ENCODE measurements at places on chromosomes 13 and 19.

DNA sequence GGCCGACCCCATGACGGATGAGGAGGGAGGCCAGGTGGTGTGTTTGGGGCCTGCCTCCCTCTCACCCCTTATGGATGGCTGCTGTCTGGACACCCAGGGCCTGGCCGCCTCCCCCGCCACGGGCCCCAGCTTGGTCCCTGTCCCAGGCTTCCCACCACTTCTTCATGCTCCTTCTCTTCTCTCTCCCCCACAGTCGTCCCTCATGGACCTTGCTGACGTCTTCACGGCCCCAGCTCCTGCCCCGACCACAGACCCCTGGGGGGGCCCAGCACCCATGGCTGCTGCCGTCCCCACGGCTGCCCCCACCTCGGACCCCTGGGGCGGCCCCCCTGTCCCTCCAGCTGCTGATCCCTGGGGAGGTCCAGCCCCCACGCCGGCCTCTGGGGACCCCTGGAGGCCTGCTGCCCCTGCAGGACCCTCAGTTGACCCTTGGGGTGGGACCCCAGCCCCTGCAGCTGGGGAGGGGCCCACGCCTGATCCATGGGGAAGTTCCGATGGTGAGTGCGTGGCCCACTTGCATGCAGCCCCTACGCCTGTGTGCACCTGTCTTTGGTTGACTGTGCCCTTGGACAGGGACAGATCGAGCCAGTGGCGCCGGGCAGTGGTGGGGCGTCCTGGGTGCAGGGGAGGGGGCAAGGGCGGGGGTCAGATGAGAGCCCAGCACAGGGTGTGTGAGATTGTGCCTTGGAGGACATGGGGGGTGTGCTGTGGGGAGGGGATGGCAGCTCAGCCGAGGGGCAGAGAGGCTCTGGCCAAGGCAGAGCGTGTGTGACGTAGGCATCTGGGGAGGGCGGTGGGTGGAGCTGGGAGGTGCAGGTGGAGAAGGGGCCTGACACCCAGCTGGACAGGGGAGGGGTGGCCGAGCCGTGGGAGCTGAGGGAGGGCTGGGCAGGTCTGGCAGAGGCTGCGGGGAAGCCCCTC lies 16.8 kb downstream of the EPN1 start:
- no peak for DNase-seq

GRCh38 chr13:24724714-24725113 lies 39.3 kb upstream of the RNF17 start:
- no peak for DNase-seq

DNA sequence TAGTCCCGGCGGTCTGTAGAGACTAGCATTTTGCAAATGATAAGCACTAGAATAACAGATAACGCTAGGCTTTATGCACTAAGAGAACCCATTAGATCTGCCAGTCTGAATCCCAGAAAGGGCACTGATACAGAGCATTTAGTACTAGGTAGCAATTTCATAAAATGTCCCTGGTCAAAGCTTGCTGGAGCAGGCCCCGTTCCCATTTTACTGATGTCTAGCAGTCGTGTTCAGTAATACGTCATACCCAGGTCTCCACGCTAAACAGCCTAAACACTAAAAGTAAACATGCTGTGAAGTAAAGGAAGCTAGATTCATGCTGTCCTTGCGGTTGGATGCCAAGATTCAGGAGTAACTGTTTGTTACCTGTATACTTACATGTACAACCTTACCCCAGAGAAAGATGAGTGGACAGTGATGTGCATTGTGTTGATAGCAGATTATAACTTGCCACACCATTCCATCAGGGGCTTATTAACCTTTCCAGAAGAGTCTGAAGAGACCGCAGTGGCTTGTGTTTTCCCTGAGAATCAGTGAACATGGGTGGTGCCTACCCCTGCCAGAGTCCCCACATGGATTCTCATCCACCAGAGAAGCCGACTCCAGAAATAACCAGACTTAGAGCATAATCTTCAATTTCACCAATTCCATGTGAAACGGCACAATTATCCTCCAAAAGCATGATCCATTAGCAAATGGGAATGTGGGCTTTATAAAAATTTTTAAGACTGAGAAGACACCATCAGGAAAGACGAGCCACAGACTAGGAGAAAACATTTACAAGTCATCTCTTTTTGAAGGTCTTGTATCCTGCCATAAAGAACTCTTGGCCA lies 3.4 kb upstream of the RPS11 start:
- peak; percentile 46 for DNase-seq

GRCh38 chr19:48480558-48481500 lies 11.7 kb downstream of the CYTH2 start:
- peak; percentile 53 for DNase-seq

DNA sequence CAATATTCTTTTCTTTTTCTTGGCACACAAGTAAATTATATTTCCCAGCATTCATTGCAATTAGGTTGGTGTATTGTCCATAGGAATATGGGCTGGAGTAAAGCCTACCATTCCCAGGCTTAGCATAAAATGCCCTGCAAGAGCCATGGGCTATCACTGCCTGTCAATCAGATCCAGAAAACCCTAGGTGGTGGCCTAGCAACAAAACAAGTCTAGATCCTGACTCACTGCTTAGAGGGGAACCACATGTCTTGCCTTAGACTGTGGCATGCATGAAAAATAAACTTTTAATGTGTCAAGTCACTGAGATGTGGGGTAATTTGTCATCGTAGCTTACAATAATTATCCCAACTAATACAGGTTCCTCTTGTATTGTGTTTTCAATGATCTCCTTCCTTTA lies 16.2 kb downstream of the SOX21 start:
- DNase-seq, result no peak

DNA sequence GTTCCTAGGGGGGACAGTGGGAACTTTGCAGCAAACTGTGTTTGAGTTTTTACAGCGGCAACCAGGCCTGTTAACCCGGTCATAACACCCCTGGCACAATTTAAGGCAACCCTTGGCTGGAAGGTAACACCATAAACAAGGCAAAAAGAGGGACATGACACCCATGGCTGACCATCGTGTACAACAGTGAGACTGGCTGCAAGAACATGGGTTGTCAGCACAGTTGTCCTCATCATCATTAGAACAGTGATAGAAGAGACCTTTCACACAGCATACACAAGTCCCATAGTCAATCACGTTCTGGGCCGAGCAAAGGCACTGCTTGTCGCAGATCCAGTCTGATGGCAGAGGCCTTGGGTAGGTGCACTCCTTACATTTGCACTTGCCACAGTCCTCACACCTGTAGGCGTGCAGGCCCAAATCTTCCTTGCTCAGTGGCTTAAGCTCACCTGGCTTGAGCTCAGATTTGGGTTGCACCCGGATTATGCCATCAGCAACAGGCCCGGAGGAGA lies 4.1 kb downstream of the SPRY2 start:
- no peak for DNase-seq

DNA sequence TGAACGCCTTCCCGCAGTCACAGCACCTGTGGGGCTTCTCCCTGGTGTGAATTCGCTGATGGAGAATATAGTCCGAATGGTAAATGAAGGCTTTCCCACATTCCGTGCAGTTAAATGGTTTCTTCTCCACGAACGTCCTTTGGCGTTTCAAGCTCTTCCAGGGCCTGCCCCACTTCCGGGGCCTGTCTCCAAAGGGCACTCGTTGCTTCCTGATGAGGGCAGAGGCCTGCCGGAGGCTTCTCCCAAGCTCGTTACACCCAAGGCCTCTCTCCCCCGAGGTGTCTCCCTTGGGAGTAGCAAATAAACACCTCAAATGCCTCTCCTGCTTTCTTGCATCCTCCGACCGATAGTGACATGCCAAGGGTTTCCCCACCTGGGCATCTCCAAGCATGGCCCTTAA lies 34.3 kb downstream of the ZNF473 start:
- no peak for DNase-seq

DNA sequence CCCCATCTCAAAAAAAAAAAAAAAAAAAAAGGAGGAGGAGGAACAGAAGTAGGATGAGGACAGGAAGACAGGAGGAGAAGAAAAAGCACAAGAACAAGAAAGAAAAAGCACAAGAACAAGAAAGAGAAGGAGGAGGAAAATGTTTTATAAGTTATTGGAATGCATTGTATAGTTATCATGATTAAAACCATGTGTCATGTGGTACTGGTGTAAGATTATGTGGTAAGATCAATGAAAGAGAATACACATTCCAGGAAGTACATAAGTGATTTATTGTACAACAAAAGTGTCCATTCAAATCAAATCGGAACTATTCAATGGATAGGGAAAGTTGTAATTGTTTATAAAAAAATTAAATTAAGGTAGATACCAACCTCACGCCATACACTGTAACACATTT lies 167.7 kb downstream of the MZT1 start:
- DNase-seq, result no peak

GRCh38 chr19:51737924-51738323 lies 13.8 kb downstream of the FPR1 start:
- no peak for DNase-seq

DNA sequence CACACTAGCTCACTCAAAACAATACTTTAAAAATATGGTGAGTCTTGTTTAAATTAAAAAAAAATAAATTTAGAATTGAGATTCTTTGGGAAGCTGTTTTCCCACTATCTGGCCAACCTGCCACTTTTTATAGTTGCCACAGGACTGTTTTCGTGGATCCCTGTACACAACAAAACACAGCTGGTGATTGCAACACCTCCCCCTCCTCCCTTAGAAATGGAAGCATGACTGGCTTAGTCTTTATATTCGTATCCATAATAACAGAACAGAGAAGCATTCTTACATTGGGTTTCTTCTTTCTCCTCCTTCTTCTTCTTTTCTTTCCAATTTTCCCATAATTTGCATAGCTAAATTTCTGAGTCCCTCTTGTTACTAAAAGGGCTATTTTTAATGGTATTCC lies 79.5 kb upstream of the GJB6 start:
- DNase-seq, result no peak

DNA sequence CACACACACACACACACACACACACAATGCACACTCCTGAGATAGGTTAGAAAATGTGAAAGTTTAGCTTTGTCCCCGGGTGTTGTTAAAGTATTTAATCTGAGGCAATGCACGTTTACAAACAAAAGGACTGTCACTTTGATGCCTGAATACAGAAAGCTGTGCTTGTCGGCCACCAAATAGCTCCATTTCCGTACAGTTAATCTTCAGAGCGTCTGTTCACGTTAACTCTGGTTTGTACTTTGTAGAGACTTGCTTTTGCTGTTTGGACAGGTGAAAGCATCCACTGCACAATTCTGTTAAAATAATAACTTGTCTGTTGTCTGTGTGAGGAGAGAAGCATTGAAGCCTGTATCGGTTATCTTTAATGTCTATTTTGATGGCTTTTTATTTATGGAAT lies 267.8 kb downstream of the FGF9 start:
- no peak for DNase-seq

- peak; percentile 69 for DNase-seq
Observed at GRCh38 chr19:10424011-10424637, 3.8 kb downstream of the PDE4A start.

- DNase-seq, result peak; percentile 32
Observed at GRCh38 chr19:41521931-41522555, 53.9 kb upstream of the CEACAM21 start.

GRCh38 chr19:47609906-47610894 lies 1.3 kb downstream of the BICRA start:
- peak; percentile 49 for DNase-seq

GRCh38 chr13:39578821-39579291 lies 24.1 kb downstream of the LHFPL6 start:
- DNase-seq, result no peak

DNA sequence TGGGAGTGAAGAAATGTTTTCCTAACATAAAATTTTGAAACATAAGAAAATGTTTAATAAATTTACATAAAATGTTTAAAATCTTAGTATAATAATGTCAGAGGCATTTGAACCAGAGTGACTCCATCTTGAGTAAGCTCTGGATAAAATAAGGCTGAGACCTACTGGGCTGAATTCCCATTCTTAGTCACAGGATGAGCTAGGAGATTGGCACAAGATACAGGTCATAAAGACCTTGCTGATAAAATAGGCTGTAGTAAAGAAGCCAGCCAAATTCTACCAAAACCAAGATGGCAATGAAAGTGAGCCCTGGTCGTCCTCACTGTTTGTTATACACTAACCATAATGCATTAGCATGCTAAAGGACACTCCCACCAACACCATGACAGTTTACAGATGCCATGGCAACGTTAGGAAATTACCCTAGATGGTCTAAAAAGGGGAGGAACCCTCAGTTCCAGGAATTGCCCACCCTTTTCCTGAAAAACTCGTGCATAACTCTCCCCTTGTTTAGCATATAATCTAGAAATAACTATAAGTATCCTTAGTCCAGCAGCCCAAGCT lies 1184.0 kb downstream of the UQCRFS1 start:
- no peak for DNase-seq

DNA sequence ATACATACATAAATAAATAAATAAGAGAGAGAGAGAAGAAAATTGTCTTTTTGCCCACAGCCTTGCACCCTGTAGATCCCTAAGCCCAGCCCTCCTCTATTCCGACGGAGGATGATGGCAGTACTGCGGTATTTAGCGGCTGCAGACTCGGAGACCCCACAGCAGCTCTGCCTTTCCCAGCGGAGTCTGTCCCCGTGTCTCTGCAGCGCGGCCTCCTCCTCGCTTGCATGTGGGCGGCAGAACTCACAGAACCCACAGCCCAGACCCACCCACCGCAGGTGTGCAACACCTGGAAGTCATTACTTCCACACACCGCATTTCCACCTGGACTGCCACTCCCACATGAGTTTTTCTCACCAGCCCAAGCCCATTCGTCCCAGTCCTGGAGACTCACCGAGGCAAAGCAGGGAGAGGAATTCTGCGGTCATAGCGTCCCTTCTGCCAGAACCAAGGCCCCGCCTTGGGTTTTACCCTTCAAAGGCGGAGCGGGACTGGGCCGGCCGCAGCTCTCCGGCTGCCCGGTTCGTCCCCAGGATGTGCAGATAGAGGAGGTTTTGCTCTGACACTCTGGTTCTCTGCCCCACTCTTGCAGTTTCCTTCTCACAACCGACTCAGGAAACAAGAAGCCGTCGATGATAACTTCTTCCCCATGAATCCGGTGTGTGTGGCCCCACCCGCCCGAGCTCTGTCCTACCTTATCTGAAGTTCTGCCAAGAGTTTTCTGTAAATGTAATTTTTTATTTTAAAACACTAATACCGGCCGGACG lies at the start of gene VSTM1:
TSS of gene VSTM1 (minus strand) at position 548 of the 767 bp plus-strand sequence. CDS start at position 428, 120 bp downstream.
- DNase-seq, result no peak

GRCh38 chr13:110771194-110771593 lies 57.7 kb downstream of the ING1 start:
- no peak for DNase-seq

DNA sequence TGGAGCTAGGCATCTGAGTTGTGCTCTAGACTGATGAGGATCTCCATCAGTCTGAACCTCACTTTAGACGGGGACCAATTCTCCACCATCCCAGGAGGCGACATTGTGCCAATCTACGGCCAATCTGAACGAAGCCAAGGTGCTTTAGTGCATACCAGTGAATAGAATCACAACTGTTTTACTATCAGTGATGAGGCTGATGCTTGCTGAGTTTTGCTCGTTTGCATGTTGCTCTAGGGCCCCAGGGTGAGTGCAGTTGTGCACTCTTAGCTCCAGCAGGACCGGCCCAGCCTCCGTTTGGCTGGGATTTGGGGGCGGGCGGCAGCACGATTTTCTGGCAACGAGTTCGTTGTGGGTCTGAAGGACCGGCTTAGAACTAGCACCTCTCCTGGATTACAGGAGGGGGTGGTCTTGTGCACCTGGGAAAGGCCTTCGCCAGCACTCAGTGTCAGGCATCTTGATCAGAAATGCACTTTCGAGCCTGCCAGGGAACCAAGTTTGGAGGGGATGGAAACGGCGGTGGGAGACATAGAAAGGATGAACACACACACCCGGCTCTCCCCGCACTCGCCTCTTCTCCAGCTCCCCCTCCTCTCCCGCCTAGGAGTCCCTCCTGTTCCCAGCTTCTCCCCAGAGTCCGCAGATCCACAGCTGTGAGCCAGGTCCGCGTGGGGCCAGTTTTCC lies 4.4 kb downstream of the GSX1 start:
- no peak for DNase-seq

GRCh38 chr13:111557921-111558699 lies 237.7 kb downstream of the TEX29 start:
- DNase-seq, result no peak

- DNase-seq, result no peak
Observed at GRCh38 chr19:23789246-23789645, 30.6 kb upstream of the ZNF681 start.

Data from stimulated activated CD4-positive, alpha-beta T cell treated with anti-CD3 and anti-CD28 coated beads, Interleukin-4, amount 100 ng/mL, for 24 hours (primary cell).